Fibroblast of villous mesenchyme (primary cell): ENCODE measurements at places on chromosomes 6 and 20.
A peak's percentile ranks its signal among the peaks of the same experiment; 100 is the strongest.

- DNase-seq = no peak
These were observed 134.9 kb downstream of the SCML4 start for GRCh38 chr6:107689190-107689589.

DNA sequence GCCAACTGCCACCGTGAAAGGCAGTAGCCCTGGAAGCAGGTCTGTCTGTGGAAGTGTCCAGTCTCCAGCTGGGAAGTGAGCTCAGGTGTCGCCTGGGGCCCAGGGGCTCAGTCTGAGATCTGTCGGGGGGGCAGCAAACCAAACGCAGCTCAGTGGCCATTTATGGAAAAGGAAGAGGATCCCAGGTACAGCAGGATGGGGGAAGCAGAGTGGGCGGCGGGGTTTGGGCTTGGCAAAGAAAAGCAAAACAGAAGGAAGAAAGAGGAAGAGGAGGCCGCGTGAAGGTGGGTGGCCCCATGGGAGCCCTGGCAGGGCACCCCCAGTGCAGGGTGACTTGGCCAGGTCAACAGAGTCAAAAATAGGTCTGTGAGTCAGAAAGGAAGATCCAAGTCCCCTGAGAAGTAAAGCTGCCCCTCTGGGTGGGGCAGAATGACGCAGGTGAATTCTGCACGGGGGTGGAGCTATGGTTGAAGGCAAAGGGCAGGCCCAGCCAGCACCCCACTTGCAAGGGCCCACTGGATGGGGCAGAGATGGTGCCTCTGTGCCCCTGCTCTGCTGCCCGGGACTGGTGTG lies 5.3 kb downstream of the PXDC1 start:
- DNase-seq = no peak

DNA sequence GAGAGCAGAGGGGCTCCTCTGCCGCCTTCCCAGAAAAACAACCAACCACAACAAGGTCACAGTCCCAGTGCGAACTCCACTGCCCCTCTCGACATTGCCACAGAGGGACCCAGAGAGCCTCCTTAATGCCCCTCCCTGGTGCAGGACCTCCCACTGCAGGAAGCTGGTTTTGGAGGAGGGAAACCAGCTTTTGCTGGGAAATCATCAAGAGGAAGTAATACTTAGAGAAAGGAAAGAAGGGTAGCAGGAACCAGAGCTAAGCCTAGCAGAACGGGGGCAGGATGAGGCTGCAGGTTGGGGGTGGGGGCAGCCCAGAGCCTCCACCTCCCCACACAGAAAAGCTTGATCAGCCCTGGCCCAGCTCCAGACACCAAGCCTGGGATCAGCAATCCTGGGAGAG lies 37.7 kb upstream of the SIRPA start:
- DNase-seq = no peak

DNA sequence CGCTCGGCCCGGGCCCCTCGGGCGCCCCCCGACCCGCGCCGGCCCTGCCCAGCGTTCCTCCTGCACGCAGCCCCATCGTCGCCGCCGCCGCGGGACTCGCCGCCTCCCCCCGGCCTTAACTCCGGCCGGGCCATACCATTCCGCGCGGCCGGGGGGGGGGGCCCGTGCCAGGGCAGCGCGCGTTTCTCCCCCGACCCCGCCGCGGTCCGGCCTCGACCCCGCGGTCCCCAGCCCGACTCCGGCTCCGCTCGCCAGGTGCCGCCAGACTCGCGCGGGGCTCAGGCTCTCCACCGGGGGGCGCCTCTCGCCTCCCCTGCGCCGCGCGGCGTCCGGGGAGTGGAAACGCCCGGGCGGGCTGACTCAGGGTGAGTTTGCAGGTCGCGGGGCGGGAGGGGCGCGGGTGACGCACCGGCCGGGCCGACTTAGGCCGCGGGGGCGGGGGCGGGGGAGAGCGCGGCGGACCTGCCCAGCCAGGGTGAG lies at the start of gene SRXN1:
Gene SRXN1, minus strand, starts transcription at position 91 of the 480 bp plus-strand sequence. Its CDS starts 15 bp downstream, at position 76.
- peak; percentile 94 for DNase-seq

- no peak for DNase-seq
These were observed 119.0 kb upstream of the ZNF184 start for GRCh38 chr6:27591699-27592480.

DNA sequence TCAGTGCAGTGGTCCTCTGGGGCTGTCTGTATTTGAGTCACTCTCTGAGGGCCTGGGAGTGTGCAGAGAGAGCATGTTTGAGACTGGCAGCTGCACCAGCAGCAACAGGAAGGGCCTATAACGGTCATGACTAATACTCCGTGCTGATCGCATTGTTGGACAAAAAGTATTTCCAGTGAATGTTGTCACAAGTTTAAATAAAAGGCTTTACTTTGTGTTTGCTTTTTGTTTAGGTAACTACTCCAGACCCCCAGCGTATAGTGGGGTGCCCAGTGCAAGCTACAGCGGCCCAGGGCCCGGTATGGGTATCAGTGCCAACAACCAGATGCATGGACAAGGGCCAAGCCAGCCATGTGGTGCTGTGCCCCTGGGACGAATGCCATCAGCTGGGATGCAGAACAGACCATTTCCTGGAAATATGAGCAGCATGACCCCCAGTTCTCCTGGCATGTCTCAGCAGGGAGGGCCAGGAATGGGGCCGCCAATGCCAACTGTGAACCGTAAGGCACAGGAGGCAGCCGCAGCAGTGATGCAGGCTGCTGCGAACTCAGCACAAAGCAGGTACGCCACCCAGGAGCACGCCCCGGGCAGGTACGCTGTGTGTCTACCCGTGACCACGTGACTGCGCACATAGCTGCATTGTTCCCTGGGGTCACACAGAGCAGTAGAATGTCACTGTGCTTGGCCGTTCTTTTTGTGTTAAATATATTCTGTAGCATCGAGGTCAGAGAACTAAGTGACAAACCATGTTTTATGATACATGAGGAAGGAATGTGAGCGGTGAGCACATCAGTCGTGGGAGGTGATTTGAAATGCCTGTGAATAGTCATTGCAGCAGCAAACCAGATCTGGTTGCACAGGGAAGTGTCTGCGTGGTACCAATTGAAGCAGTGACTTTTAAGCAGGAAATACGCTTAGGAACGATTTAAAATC lies 174.7 kb downstream of the TMEM242 start:
- DNase-seq = peak; percentile 86

GRCh38 chr20:32291166-32291565 lies 13.7 kb downstream of the KIF3B start:
- no peak for DNase-seq

- no peak for DNase-seq
These were observed 77.0 kb upstream of the SGK1 start for GRCh38 chr6:134394905-134395304.

- no peak for DNase-seq
These were observed 36.0 kb downstream of the PIM1 start for GRCh38 chr6:37205997-37206340.

- DNase-seq = no peak
These were observed 3.0 kb downstream of the PRSS16 start for GRCh38 chr6:27250277-27251111.

GRCh38 chr6:162528538-162528937 lies 199.0 kb downstream of the PRKN start:
- DNase-seq = no peak

DNA sequence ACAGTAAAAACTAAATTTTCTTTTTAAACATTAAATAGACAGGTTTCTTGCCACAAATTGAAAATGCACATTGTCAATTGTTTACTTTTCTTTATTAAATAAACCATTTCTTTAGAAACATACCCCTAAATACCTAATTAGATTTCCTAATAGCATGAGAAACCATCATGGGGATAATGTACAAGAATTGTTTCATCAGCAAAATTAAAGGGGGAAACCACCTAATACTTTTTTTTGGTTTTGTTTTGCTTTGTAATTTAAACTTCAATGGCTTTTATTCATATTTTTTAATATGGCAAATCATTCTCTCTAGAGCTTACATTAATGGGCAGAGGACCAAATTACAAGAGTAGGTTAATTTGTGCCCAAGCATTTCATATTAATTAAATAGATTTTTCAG lies 987.9 kb downstream of the EPHA7 start:
- DNase-seq = no peak

- no peak for DNase-seq
These were observed 15.3 kb upstream of the LPA start for GRCh38 chr6:160679402-160679769.

GRCh38 chr20:61528591-61528990 lies 276.5 kb downstream of the CDH4 start:
- DNase-seq = no peak

DNA sequence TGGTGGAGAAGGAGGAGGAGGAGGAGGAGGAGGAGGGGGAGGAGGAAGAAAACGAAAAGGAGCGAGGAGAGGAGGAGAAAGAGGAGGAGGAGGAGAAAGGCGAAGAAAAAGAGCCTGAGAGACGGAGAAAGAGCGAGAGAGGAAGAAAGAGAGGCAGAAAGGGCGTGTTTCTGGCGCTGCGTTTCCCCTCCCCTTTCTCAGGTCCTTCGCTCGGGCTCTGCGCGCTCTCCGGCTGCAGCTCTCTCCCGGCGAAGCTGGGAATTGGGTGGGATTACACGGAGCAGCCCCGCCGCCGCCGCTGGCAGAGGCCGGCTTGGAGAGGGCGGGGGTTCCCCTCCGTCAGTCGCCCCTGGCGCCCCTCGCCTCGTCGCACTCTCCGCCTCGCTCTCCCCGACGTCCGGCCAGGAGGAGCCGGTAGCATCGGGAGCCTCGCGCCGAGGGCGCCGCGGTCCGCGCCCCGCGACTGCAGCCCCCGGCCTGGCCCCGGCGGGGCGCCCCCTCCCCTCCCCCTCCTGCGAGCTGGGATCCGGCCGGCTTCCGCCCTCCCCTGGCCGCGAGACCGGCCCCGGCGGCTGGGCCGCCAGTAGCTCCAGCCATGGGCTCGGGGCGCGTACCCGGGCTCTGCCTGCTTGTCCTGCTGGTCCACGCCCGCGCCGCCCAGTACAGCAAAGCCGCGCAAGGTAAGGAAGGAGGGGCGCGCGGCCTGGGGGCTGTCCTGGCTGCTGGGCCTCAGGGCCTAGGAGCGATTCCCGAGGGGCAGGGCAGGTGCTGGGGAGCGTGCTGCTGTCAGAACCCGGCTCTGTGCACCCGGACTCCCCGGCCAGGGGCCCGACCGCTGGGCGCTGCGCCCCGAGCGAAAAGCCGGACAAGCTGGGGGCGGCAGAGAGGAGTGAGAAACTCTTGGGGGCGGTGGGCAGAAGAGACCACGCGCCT lies at the start of gene SCUBE3:
Gene SCUBE3, plus strand, starts transcription at position 133 of the 933 bp plus-strand sequence. Its CDS starts 463 bp downstream, at position 596.
- peak; percentile 34 for DNase-seq

- DNase-seq = no peak
These were observed 58.7 kb downstream of the INSM1 start for GRCh38 chr20:20426655-20426907.

GRCh38 chr20:22411627-22412450 lies 172.5 kb downstream of the FOXA2 start:
- peak; percentile 20 for DNase-seq

GRCh38 chr6:152423216-152424103 lies 213.7 kb downstream of the SYNE1 start:
- no peak for DNase-seq

GRCh38 chr6:12000174-12000573 lies 11.9 kb upstream of the HIVEP1 start:
- no peak for DNase-seq

DNA sequence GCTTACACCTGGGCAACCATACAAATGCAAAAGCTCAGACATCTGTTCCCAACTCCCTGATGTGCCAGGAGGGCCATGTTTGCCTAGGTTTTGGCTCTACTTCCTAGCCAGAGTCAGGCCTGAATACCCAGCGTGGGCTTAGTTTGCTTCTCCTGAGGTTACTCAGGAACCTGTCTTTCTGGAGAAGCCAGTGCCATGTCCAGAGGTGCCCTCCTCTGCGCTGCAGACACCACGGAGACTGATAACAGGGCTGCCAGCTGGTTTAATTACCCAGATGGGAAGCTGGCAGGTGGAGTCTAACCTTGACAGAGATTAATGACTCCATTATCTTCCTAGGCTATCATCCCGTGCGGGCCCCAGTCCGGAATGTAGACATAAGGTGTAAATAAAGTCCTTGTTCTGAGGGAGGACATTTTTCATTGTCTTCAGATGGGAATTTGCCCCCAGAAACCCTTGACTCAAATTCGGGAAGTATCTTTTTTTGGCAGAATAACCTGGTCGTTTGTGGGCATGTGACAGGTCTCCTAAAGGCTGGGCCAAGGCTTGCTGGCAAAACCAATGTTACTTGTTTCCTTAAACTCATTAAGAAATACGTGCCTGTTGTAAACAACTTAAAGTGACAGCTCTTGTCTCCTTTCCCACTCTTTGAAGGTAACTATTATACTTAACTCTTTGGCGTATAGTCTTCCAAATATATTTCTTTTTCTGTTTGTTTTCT lies 29.2 kb upstream of the ZNFX1 start:
- no peak for DNase-seq

- no peak for DNase-seq
These were observed 3.4 kb upstream of the CDH22 start for GRCh38 chr20:46311719-46312074.

- DNase-seq = peak; percentile 52
These were observed 362.4 kb upstream of the RGS17 start for GRCh38 chr6:153493501-153493900.

DNA sequence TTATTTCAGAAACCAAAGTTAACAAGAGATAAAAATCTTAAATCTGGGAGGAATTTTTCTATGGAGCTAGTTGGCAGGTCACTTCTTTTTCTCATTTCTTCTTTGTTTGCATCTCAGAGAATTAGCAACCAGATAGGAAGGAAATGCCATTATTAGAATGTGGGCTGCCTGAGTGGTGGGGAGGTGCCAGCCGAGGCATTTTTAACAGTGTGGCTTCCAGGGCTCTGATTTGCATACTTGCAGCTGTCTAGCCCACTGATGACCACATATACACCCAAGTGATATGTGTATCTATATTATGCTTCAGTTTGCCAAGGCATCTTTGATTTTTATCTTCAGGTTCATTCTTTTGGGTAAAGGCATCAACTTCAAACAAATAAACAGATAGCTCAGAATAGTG lies 206.7 kb downstream of the CLIC5 start:
- DNase-seq = no peak

GRCh38 chr6:111201764-111202163 lies 114.5 kb downstream of the SLC16A10 start:
- DNase-seq = no peak

DNA sequence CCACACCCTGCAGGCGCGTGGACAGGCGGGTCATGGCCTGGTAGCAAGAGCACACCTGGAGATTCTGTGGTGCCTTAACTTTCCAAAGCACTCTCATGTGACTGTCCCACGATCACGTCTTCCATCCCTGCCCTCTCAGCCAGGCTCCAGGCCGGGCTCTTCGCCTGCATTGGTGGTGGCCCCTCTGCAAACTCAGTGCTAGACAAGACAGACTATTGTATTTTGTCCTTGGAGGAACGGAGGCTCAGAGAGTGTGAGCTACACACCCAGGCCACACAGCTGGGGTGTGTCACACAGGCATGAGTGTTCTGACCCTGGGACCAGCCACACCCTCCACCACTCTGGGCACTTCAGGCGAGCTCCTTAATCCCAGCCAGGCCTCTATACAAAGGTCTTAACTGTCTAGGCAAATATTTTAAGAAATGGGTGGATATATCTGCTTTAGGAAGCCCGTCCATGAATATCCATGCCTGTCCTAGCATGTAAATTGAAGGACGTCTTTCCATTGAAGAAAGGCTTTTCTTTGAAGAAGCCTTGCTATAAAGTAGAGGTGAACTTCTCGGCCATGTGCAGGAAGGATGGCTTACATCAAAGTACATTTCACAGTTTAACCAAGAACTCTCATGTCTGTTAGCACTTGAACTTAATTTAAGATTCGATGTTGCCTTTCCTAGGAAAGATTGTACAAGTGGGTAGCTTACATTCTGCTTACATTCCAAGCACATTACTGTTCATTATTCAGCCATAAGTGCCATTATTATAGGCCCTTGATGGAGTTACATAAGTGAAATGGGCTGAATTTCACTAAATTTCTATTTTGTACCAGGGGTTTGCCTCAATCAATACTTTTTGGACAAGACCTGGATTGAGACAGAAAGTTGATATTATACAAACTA lies 263.9 kb downstream of the DLL1 start:
- DNase-seq = peak; percentile 66
